ENCODE measurements at places on chromosomes 6 and 20.

DNA sequence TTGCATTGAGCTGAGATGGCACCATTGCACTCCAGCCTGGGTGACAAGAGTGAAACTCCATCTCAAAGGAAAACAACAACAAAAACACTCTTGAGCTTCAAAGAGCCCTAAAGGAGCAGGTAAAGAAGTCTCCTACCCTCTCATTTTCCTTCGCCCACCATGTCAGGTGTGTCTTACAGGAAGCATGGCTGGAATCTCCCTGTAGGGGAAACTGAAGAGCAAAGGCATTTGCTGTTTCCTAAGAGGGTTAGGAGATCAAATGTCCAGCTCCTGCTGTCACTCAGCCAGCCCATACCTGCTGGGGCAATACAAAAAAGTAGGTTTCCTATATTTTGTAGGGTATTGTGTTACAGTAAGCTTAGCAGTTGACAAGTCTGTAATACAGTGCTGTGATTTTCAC, 43.3 kb downstream of the SPATA2 start:
- no peak for DNase-seq

DNA sequence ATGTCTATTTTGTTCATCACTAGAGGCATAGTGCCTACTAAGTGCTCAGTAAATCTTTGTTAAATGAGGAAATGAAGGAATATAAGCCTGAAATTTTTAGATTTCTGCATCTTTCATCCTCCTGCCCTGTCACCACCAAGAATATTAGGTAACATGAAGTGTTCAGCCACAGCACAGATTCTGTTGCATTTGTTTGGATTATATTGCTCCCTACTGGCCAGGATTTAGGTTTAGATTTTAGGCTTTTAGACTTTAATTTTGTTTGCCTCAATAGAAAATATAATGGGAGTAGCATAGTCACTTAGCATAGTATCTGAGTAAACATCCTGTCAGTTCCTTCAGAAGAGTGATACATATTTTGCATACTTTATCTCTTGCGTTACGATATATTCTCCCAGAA, 14.2 kb downstream of the FARS2 start:
- no peak for DNase-seq

DNA sequence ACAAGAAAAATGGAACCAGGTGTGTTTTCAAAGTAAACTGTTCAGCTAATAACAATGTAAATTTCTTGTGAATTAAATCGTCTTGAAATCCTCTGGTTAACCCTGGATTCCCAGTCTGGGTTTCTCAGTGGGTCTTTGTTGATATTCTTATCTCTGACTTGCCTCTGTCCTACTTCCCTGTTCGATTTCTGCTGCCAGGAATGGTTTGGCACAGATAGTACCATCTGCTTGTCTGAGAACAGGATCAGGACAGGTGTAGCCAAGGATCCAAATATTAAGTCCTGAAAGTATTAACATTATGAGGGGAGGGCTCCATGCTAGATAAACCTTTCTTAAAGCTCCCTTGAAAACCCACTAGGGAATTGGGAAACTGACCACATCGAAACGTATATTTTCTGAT, 30.1 kb downstream of the ARFGEF2 start:
- DNase-seq: no peak

DNA sequence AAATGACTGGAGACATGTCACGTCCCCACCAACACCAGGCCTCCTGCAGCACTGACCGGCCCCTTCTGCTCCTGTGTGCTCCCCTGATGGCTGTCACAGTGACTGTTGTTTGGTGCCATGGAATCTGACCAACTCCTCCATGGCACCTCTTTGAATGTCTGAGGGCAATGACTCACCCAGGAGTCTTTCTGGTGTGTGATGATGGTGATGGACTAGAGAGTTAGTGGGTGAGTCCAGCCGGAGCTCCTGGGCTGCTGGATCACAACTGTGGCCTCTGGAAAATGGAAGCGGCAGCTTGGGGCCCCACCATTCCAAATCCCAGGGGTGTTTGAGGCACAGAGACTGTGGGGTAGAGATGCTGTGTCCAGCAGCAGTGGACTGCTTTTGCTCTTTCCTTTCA, 133.3 kb downstream of the TFAP2C start:
- DNase-seq: no peak

GRCh38 chr6:125271486-125272159, 30.1 kb downstream of the HDDC2 start:
- no peak for DNase-seq

DNA sequence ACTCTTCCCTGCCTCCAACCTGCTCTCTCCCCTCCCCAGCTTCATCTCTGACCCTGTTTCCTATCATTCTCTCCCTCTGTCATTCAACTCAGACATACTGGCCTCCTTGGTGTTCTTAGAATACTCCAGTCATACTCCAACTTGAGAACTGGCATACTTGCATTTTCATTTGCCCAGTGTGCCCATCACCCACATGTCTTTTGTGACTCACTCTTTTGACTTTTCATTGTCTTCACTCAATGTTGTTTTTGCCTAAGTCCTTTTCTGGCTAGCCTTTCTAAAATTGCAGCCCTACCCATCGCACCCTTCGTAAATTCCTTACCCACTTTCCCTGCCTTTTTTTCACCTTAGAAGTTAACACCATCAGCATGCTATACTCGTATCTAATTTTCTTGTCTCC, 77.0 kb upstream of the CD2AP start:
- no peak for DNase-seq

Measured in BE2C (cell line).